Activated CD8-positive, alpha-beta T cell treated with anti-CD3 and anti-CD28 coated beads, Interleukin-2, amount 10 ng/mL, durations not matched to agents 7 days and 5 days (primary cell): ENCODE measurements at places on chromosomes 12 and 14. TPM values are rescaled to one million over a fixed set of nuclear protein-coding genes. Genes with fewer than 3 reads are reported as not detected.
A peak's percentile ranks its signal among the peaks of the same experiment; 100 is the strongest.

MEG3 gene
- not detected for total RNA-seq

PLEKHG7 gene
- total RNA-seq: not detected

RIPK3 gene
- 28.6 TPM for total RNA-seq

AMHR2 gene
- not detected for total RNA-seq

SLC25A21 gene
- not detected for total RNA-seq

VWF gene
- total RNA-seq: not detected

GRCh38 chr14:85883101-85883500, 353.2 kb downstream of the FLRT2 start:
- no peaks in the 10 kb centered on the region for H3K4me1 ChIP-seq
- no peaks in the 10 kb centered on the region for H3K27me3 ChIP-seq
- DNase-seq: no peak
- no peaks in the 10 kb centered on the region for H3K36me3 ChIP-seq

DNA sequence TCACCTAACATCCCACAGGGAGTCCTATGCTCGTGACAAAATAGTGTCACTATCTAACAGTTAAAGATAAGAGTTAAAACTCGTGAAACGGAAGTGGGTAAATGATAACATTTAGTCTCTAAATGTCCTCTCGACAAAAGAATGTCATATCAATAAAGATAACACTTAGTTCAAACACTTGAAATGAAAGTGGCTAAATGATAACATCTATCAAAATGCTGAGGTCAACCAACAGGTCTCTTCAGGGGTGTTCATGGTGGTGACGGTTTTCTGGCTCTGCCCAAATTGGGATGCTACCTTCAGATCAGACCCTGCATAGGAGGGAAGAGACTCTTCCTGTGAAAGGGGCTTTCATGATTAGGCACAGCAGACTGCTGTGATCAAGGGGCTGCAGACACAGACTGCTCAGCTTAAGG, 22.1 kb downstream of the IL26 start:
- H3K27ac ChIP-seq: no peak overlapping the region
- H3K4me1 ChIP-seq: peaks cover 38% of the 10 kb centered on the region
- H3K27me3 ChIP-seq: peaks cover 12% of the 10 kb centered on the region
- H3K36me3 ChIP-seq: no peaks in the 10 kb centered on the region

DNA sequence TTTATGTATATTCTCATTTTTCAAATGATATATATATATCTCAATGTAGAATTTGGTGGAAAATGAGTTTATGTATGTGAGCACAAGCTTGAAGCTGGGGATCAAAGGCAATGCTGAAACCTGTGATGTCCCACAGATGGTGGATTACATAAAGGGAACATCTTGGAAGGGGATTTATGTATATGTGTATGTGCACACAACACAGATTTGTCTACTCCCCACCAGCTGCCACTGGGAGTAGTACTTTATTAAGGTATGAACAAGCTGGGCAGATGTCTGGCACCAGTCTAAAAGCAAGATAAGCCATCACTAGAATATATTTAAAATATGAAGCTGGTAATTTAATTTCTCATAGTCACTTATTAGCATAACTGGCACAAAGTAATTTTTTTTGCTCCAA, 895.6 kb downstream of the SLC6A15 start:
- no peaks in the 10 kb centered on the region for H3K36me3 ChIP-seq
- H3K27me3 ChIP-seq: no peaks in the 10 kb centered on the region
- no peak overlapping the region for H3K27ac ChIP-seq

DNA sequence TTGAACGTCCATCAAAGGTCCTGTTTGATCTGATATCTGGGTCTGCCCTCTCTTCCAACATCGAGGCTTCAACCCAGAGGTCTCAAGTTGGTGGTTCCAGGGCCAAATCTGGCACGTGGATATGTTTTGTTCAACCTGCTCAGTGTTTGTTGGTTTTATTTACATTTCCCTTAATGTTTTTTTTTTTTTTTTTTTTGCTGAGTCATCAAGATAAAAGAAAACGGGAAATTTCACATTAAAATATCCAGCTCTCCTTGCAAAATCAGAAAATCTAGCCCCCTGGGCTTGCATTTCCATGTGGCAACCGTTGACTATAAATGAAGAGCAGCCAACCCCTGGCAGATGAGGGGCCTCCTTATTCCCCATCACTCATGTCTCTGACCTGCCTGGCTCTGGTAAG, 765.6 kb upstream of the TBX3 start:
- no peak overlapping the region for H3K27ac ChIP-seq
- DNase-seq: no peak
- H3K36me3 ChIP-seq: no peaks in the 10 kb centered on the region
- H3K4me3 ChIP-seq: no peak overlapping the region
- H3K4me1 ChIP-seq: peaks cover 3% of the 10 kb centered on the region
- H3K27me3 ChIP-seq: peaks cover 23% of the 10 kb centered on the region

- no peak overlapping the region for H3K4me3 ChIP-seq
- H3K27ac ChIP-seq: no peak overlapping the region
- no peak for DNase-seq
- no peaks in the 10 kb centered on the region for H3K27me3 ChIP-seq
These were observed 17.2 kb downstream of the SLC15A4 start for GRCh38 chr12:128806573-128806972.

- H3K36me3 ChIP-seq: no peaks in the 10 kb centered on the region
- peaks cover 5% of the 10 kb centered on the region for H3K27me3 ChIP-seq
- DNase-seq: no peak
- H3K27ac ChIP-seq: no peak overlapping the region
- no peaks in the 10 kb centered on the region for H3K4me1 ChIP-seq
These were observed 153.5 kb downstream of the KCNA5 start for GRCh38 chr12:5197131-5197530.

- H3K27me3 ChIP-seq: no peaks in the 10 kb centered on the region
- H3K27ac ChIP-seq: no peak overlapping the region
- no peak overlapping the region for H3K4me3 ChIP-seq
- H3K4me1 ChIP-seq: no peaks in the 10 kb centered on the region
These were observed 12.5 kb downstream of the SYT10 start for GRCh38 chr12:33427071-33427470.

- DNase-seq: no peak
- H3K27ac ChIP-seq: no peak overlapping the region
- peaks cover 17% of the 10 kb centered on the region for H3K36me3 ChIP-seq
These were observed 212.6 kb downstream of the PCNX1 start for GRCh38 chr14:71119832-71120231.

GRCh38 chr14:56295743-56296142, 177.5 kb downstream of the PELI2 start:
- H3K4me3 ChIP-seq: no peak overlapping the region
- no peaks in the 10 kb centered on the region for H3K36me3 ChIP-seq
- H3K27me3 ChIP-seq: no peaks in the 10 kb centered on the region
- H3K27ac ChIP-seq: no peak overlapping the region
- no peak for DNase-seq

DNA sequence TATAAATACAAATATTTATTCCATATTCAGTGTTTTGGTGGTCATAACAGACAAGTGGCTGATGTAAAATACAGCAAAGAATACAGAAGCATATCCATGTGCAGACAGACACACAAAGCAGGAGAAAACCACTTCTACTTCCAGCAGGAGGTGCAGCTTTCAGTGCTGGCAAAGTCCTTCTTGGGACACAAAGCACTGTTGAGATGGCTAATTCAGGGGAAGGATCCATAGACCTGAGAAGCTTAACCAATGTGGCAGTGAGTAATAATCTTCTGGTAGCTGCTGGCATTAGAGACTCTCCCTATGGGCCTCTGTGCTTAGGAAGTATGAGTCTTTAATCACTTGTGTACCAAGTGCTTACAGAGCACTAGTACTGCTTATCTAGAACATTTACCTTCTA, 26.8 kb downstream of the AMN1 start:
- no peaks in the 10 kb centered on the region for H3K27me3 ChIP-seq
- H3K4me3 ChIP-seq: no peak overlapping the region
- peaks cover 14% of the 10 kb centered on the region for H3K36me3 ChIP-seq
- H3K27ac ChIP-seq: no peak overlapping the region
- H3K4me1 ChIP-seq: peaks cover 1% of the 10 kb centered on the region

GRCh38 chr12:48165089-48165981, 8.0 kb upstream of the ASB8 start:
- DNase-seq: peak; percentile 73
- H3K4me1 ChIP-seq: peaks cover 10% of the 10 kb centered on the region
- no peaks in the 10 kb centered on the region for H3K36me3 ChIP-seq
- H3K27me3 ChIP-seq: peaks cover 21% of the 10 kb centered on the region

DNA sequence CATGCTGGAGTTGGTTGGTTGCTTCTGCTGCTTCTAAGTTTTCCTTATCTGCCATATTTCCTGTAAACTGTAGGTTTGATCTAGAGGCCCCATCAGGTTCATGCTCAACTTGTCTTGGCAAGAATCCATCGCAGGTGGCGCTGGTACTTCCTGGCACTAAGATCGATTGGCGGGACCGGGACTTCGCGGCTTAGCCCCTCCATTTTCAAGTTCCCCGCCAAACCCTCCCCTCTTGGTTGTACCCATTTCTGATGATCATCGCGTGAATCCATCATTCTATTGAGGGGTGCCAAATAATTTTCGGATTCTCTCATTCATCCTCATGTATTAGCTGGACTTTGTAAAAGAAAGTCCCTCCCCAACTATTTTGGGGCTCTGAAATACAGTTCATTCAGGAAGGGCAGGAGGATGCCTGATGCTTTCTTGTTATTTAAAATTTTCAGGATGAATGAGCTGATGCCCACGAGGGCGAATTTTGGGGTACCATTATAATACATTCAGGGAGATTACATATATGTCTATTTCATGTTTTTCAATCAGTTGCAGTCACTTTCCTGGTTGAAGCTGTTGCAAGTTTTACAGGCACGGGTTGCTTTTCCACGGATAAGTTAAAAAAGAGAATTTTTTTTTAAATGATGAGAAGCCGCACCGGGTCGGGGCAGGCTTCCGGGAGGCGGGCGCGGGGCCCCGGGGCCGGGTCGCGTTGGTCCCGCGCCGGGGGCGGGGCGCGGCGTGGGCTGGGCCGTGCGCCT, 395 bp upstream of the BRI3BP start:
- H3K27ac ChIP-seq: peak overlapping the region; percentile 84
- no peaks in the 10 kb centered on the region for H3K27me3 ChIP-seq
- peak overlapping the region; percentile 78 for H3K4me3 ChIP-seq
- peak; percentile 92 for DNase-seq
- peaks cover 35% of the 10 kb centered on the region for H3K4me1 ChIP-seq
- peaks cover 14% of the 10 kb centered on the region for H3K36me3 ChIP-seq

DNA sequence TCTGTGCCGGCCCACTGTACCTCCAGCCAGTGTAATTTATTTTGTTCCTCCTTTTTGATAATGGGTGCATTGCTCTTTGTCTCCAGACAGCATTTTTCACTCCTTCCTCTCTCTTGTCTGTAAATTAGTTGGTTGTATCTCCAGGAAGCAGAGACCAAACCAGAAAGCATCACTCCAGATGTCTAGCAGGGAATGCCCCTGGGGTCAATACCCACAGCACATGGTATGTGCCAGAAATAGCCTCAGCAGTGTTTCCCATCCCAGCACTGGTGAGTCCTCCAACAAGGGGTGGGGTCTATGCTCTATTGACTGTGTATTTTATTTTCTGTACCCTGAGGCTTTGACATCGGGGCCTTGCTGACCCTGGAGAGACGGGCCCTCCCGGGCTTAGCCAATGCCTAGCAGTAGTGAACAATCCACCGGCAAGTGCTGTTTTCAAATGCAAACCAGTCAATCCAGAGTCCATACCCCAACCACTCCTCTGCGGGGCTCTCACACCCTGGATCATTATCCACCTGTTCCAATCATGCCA, 50.2 kb upstream of the FZD10 start:
- no peak for DNase-seq
- no peaks in the 10 kb centered on the region for H3K4me1 ChIP-seq
- no peak overlapping the region for H3K27ac ChIP-seq
